ENCODE measurements at places on chromosomes 5 and 9.

DNA sequence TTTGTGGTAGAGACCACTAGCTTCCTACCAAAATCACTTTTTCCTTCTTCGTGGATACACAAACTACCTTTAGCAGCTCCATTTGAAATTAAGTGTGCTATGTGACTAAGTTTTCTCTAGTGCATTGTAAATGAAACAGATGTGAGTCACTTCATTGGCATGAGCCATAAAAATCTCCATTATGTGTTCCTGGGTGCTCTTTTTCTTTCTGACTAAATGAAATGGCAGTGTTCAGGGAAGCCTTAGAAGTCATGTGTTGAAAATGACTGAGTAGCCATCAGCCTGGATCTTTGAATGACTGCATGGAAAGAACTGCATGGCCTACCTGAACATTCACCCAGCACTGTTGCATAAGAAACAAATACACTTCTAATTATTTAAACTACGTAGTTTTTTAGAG, 107.9 kb downstream of the NDUFAF2 start:
- DNase-seq, result no peak

DNA sequence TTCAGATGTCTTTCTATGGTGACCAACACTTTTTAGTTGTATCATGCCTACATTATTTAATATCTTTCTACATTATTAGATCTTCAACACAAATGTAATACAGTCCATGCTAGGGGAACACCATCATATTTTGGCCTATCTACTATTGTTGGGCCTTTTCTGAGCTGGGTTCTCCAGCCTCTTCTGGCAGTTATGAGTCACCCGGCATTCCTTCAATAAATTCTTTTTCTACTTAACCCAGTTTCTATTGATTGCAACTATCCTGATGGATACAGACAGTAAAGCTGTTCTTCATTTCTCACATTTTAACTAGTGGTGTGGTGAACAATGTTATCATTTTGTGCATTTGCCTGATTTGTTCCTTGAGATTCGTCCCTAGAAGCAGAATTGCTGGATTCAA, 529.3 kb downstream of the BNC2 start:
- DNase-seq, result no peak

DNA sequence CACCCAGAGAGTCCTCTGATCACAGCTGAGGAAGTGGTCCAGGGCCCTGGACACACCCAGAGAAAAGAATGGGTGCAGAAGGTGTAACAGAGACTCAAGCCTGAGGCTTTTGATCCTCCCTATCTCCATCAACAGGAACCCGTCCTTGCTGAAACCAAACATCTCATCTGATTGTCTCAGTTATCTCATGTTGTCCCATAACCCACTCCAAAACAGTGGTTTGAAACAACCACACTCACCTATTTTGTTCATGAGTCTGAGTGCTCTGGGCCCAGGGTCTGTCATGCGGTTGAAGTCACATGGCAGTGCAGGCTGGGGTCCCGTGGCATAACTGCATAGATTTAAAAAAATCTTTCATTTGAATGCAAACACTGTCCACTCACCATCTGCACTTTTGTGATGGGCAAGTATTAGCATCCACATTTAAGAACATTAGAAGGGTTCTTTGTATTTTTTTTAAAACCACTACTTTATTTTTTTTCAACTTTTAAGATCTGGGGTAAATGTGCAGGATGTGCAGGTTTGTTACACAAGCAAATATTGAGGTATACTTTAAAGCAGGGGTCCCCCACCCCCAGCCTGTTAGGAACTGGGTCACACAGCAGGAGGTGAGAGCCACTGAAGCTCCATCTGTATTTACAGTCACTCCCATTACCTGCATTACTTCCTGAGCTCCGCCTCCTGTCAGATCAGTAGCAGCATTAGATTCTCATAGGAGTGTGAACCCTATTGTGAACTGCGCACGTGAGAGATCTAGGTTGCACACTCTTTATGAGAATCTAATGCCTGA, 255.8 kb downstream of the ROR2 start:
- no peak for DNase-seq

- no peak for DNase-seq
Observed at GRCh38 chr9:22279636-22280035, 167.0 kb upstream of the DMRTA1 start.

GRCh38 chr5:98433673-98434072, 339.8 kb upstream of the RGMB start:
- DNase-seq, result no peak

GRCh38 chr5:180631549-180632383, 17.6 kb downstream of the FLT4 start:
- DNase-seq, result no peak

- no peak for DNase-seq
Observed at GRCh38 chr9:79334711-79335110, 237.1 kb upstream of the TLE4 start.

- DNase-seq, result peak; percentile 91
Observed at GRCh38 chr9:133478851-133479711, at the start of gene SLC2A6. Gene SLC2A6 (minus strand): TSS chr9:133479099. CDS start chr9:133479059, 40 bp downstream.

DNA sequence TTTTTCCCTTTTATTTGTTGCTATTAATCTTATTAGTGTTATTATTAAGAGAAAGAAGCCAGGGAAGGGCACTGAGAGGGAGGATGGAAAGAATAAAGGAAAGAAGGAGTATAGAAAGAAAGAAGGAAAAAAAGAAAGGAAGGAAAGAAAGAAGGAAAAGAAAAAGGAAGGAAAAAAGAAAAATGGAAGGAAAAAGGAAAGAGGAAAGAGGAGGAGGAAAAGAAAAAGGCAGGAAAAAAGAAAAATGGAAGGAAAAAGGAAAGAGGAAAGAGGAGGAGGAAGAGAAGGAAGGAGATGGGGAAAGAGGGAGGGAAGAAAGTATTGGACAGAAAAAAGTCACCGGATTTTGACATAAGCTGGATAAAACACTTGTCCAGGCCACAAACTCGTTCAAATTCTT, 47.8 kb downstream of the ANXA1 start:
- DNase-seq, result no peak

DNA sequence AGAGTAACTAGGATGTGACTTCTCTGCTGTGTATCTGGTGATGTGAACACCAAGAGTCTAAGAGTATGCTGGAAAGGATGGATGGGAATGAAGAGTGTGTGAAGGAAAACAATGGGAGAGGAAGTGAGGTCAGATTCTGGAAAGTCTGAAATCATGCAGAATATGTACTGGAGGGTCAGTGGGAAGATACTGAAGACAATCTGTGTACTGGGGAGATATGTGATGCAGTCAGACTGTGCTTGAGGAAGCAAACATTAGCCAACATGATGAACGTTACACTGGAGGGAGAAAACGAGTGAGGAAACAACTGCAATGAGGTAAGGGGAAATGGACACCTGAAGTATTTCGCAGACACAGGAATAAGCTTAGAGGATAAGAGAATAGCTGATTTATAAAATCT, 105.7 kb downstream of the NR3C1 start:
- no peak for DNase-seq

DNA sequence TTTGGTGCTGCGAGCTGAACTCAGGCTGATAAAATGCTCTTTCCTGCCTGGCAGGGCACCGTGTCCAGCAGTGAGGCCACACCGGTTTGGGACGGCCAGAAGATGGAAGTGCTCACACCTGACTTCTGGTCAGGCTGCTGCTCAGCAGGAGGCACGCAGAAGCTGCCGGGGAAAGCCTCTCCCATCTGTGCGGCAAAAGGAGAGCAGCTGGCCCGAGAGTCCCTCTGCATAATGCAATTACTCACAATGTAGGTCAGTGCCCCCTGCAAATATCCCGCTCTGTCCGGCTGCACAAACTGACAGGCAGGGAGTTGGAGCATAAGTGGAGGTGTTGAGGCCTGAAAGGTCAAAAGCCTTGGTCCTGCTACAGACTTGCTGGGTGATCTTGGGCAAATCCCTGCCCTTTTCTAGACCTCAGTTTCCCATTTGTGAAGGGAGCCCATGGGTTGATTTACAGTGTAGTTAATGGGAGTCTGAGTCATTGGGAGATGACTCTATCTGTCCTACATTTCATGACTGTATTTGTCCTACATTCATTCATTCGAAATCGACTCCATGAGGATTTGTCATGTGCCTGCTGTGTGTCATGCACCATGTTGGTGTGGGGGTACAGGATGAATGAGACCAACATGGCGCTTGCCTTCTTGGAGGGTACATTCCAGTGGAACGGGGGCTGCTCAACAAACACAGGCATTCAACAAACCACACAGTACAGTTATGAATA, 61.8 kb upstream of the TBC1D2 start:
- no peak for DNase-seq

DNA sequence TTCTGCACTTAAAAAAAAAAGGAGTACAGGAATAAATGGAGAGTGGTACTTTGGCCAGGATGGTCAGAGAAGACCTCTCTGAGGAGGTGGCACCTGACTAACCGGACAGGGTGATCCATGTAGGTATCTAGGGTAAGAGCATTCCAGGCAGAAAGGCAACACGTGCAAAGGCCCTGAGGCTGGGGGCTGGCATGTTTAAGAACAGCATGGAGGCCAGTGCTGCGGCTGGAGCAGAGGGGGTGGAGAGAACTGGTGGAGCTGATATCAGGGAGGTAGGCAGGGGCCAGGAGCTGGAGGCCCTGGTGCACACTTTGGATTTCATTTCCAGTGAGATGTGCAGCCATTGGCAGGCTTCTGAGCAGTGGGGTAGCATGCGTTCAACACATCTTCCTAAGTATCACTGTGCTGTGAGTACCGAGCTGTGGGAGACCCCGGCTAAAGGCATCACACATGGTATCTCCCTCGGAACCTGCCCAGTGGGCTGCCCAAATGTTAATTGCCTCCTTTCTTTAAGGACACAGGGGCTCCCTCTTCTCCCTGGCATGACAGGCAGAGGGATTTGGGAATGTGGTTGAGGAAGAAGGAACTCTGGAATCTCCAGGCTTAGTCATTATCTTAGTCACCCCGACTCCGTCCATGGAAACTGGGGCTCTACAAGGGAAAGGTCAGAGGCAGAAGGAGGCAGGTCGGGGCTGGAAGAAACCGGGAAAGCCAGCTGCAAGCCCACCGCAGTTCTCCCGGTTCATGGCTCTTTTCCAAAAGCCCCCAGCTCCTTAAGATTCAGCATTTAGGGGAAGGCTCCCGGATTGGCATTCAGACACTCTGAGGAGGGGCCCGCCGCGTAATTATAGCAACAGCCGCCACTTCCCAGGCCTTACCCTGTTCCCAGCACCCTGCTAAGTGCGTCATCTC, 18.6 kb downstream of the SLC6A7 start:
- DNase-seq, result no peak
